Spinal cord (tissue), 10 donors: ENCODE measurements at places on chromosomes 13 and 19. TPM values are rescaled to one million over a fixed set of nuclear protein-coding genes. Genes with fewer than 3 reads are reported as not detected.

GRCh38 chr19:1388637-1389026, 4.9 kb downstream of the NDUFS7 start:
- no peak for DNase-seq

DNA sequence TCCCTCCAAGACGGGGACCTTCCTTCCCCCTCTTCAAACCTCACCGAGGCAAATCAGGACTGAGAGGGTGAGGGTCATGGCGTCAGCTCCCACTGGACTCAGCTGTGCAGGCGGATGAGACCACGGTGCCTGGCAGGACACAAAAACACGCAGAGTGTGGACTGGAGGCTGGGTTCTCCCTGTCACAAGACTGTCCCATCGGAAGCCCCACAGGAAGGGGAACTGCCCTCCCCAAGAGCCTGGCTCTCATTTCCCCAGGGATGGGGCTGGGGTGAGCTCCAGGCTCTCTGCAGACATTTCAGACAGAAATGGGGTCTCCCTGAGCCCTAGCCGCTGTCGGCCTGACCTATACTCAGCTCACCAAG, at the start of gene LILRB5:
Gene LILRB5 (minus strand): TSS at position 158 of the 365 bp plus-strand sequence. CDS start 80 bp downstream, at position 78.
- DNase-seq: no peak

- no peak for DNase-seq
Observed at GRCh38 chr13:33154911-33155310, 130.6 kb downstream of the STARD13 start.

The IRGC gene
- total RNA-seq: not detected

DNA sequence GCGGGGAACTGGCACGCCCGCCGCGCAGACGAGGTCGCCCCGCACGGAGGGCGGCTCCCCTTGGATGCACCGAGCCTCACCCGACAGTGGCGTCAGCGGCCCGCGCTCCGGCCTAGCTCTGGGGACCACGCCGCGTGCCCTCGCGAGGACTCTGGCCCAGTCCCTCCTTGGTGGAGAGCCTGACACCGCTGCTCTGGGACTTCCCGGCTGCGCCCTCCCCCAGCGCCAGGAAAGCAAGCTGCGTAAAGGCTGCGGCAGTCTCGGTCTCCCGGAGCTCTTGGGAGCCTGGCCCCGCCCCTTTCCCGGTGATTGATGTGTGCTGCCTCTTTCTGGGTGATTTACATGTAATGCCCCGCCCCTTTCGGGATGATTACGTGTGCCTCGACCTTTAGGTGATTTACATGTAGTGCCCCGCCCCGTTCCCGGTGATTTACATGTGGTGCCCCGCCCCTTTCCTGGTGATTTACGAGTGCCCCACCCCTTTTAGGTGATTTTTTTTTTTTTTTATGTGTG, at the start of gene LENG9:
Gene LENG9 (minus strand): TSS at position 248 of the 513 bp plus-strand sequence. CDS start 252 bp downstream, outside the sequence.
- peak; percentile 97 for DNase-seq

GRCh38 chr13:113098162-113098732, 7.3 kb upstream of the F7 start:
- no peak for DNase-seq

- no peak for DNase-seq
Observed at GRCh38 chr13:112967686-112968379, 1.2 kb upstream of the MCF2L start.

GRCh38 chr13:106986687-106987426, 418.9 kb upstream of the ARGLU1 start:
- DNase-seq: no peak

- DNase-seq: no peak
Observed at GRCh38 chr13:48353590-48353989, 50.0 kb downstream of the RB1 start.

GRCh38 chr13:114090476-114090875, 41.9 kb downstream of the RASA3 start:
- no peak for DNase-seq

- DNase-seq: no peak
Observed at GRCh38 chr13:32555613-32556012, 17.0 kb upstream of the N4BP2L2 start.
